HuH-7.5 (cell line): ENCODE measurements at places on chromosomes 11 and 22.

- DNase-seq: no peak
Observed at GRCh38 chr11:110856340-110856739, 144.1 kb upstream of the ARHGAP20 start.

- DNase-seq: no peak
Observed at GRCh38 chr11:125504580-125504979, 8.5 kb upstream of the FEZ1 start.

DNA sequence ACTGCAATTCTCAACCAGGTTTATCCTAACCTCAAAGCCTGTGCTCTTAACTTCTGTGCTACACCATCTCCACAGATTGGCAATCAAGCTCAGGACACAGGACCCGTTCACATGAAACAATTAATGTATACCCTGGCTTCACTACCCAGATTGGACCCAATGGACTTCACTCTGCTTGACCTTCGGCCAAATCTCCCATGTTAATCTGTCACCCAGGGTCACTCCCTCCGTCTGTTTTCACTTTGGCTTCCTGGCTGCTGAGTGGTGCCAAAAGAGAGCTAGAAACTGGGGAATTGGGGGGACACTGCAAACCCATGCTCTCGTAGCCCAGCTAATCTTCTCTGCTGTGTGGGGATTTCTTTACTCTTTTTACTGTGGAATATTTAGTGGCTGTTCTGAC, 216.1 kb upstream of the ZC3H12C start:
- no peak for DNase-seq

GRCh38 chr11:35271031-35271430, 132.1 kb downstream of the CD44 start:
- DNase-seq: no peak

- DNase-seq: peak; percentile 98
Observed at GRCh38 chr11:68127714-68128681, 6.8 kb upstream of the CHKA start.
